ENCODE measurements at places on chromosomes 1 and 21.

GRCh38 chr1:116218922-116219321, 107.7 kb downstream of the MAB21L3 start:
- DNase-seq = no peak

GRCh38 chr21:41110664-41111063, 57.3 kb upstream of the BACE2 start:
- no peak for DNase-seq

DNA sequence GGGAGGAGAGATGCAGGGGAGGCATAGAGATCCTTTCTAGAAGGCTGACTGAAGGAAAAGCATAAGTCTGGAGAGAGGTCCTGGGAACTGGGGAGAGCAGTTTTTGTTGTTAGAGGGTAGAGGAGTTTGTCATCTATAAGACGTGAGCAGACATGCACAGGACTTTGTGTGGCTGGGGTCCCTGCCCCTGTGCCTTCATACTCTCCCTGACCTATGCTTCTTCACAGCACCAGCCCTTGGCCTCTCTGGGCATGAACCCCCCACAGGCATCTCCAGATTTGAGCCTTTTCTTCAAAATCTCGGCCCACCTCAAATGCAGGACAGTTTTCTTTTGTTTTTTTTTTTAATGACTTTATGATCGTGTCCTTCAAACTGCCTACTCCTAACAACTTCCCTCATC, 79.9 kb downstream of the EVA1C start:
- no peak for DNase-seq

DNA sequence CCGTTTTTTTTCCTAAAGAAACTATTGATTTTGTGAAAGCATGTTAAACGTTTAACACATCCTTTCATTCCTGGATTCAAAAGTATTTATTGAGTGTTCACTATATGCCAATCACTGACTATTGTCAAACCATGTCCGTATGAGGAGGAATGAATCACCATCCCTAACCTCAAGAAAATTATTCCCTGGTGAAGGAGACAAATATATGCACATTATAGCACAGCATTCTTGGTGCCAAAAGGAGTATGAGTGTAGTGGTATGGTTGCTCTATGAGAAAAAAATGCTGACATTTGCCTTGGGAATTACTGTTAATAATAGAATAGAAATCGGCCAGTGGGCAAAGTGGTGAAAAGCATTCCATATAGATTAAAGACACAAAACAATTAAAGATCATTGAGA, 1390.1 kb downstream of the MRPL39 start:
- no peak for DNase-seq

DNA sequence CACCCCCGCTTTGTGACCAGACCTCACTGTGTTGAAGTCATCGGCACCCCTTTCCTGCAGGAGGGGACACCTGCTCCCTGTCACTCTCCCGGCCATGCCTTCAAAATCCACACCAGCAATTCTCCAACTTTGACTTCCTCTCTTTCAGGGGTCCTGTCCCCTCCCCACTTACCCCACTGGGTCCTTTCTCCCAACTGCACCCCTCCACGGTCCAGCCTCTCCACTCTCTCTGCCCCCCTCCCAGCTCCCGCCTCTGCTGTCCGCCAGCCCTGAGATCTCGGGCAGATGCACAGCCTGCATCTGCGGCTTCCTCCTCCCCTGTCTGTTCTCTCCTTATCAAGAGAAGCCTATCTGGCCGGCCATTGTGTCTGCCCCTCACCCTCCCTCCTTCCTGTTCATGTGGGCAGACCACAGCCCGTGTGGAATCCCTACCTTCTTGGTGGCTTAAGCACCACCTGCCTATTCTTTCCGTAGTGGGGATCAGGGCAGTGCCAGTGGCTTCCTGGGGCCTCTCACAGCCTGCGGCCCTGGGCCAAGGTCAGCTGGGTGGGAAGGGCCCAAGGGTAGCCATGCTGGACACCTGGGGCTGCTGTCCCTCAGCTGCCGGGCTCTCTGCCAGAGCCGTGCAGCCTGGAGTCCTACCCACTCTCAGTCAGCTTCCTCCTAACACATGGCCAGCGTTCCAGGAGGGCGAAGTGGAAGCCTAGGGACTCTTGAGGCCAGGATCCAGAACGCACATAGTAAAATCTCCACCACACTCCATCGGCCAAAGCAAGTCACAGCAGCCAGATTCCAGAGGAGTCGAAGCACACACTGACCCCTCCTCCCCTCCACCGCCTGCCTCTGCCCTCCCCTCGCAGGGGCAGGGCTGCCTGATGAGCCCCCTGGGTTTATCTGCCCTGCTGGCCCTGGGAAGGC, 5.1 kb upstream of the HES4 start:
- DNase-seq = no peak

DNA sequence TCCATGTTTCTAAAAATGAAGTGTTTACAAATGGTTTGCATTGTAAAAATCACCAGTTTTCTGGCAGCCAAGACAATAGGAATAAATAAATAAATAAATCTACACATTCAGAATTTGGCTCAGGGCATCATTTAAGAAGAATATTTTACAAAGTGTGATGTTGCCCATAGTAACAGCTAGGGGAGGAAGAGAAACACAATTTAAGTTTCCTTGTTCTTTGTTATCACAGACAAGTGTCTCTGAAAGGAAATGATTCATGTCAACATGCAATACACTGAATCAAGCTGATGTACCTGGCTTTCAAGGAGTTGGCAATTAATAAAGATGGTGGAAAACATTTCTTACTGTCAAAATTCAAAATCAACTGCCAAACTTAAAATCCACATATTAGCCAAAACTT, 74.7 kb downstream of the LHX8 start:
- DNase-seq = no peak

GRCh38 chr1:19007491-19008441, 51.3 kb upstream of the IFFO2 start:
- no peak for DNase-seq

- DNase-seq = no peak
Observed at GRCh38 chr1:20469406-20470076, 16.5 kb downstream of the CAMK2N1 start.

DNA sequence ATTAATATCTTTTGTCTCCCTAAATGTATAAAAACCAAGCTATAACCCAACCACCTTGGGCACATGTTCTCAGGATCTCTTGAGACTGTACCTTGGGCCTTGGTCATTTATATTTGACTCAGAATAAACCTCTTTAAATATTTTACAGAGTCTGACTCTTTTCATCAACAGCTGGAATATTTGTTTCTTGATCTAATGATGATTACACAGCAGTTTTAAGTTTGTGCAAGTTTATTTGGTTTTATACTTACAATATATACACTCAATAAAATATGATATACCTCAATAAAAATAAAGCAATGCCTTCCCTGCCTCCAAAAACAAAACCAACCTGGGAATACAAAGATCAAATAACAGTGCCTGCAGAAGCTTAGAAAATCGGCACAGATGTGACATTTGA, 22.0 kb downstream of the LEPR start:
- DNase-seq = no peak

- DNase-seq = no peak
Observed at GRCh38 chr1:77373702-77374101, 91.9 kb downstream of the AK5 start.

DNA sequence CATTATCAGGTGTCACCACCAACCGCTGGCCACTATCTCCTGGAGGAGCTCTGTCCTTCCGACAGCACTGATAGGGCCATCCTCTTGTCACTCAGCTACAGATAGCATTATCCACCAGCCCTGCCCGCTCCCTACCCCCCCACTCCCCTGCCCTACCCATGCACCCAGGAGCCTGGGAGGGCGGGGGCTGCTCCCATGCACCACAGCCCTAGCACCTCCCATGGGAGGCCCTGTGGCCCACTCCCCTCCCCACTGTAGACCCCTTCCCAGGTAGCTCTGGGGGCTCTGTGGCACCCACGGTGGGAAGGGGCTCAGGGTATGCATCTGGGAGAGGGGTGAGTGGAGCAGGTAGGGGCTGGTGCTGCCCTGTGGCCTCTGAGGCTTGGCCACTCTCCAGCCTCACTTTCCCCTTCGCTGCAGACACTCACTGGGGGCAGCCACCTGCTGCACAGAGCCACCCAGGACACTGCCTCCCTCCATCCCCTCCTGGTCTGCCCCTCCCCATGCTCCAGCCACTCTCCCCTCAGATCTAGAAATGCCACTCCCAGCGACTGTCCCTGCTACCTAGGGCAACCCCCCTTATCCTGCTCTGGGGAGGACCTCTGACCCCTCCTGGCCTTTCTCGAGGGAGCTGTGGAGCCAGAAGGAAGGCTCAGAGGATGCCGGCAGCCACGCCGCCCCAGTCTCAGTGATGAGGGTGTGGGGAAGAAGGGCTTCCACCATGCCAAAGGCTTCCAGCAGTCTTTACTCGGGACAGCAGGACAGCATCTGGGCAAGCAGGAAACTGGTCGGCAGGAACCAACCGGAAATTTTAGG, 58.5 kb downstream of the WNT9A start:
- DNase-seq = no peak

DNA sequence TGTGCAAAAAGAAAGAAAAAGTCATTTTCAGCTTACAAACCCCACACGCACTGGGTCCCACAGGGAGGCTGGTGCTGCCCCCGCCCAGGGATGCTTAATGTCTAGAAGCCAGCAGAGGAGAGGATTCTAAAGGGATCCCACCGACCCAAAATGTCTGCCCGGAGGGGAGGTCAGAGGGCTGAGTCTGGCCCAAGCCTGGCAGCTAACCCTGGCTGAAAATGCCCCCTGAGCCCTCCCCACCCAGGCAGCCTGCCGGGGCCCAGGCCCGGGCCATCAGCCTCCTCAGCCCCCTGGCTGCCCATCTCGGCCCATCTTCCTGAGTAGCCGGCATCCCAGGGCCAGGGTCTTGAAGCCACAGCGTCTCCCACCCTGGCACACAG, 33.5 kb downstream of the ACOT7 start:
- no peak for DNase-seq
